NCI-H2081 treated with DMSO at 0.1 percent for 48 hours (cell line): ENCODE measurements at places on chromosomes 12 and 14.
A peak's percentile ranks its signal among the peaks of the same experiment; 100 is the strongest.

- DNase-seq = no peak
These were observed 63.6 kb downstream of the CHGA start for GRCh38 chr14:92986254-92987147.

- DNase-seq = peak; percentile 12
These were observed 59.2 kb upstream of the TSPAN8 start for GRCh38 chr12:71216725-71217579.

- no peak for DNase-seq
These were observed 297.7 kb upstream of the CLEC14A start for GRCh38 chr14:38553586-38553985.

GRCh38 chr12:6902448-6902847 is 2.2 kb upstream of the LRRC23 start:
- no peak for DNase-seq

DNA sequence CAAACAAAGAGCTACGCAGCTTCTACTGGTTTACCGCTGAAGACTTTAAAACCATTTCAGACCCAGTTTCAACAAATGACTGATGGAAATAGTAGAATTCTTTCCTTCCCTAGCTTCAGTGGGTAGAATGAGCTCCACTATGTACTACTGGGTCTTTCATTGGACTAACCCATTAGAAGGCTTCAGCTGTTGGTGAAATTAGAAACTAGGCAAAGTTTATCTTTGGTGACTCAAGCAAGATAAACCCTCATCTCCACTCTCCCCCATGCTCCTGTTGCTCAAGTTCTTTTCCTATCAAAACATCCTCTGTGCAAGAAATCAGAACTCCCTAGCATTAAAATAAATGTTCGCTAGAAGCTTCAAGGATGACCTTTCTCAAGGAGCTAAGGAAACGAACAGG is 159.2 kb downstream of the PAWR start:
- DNase-seq = no peak

DNA sequence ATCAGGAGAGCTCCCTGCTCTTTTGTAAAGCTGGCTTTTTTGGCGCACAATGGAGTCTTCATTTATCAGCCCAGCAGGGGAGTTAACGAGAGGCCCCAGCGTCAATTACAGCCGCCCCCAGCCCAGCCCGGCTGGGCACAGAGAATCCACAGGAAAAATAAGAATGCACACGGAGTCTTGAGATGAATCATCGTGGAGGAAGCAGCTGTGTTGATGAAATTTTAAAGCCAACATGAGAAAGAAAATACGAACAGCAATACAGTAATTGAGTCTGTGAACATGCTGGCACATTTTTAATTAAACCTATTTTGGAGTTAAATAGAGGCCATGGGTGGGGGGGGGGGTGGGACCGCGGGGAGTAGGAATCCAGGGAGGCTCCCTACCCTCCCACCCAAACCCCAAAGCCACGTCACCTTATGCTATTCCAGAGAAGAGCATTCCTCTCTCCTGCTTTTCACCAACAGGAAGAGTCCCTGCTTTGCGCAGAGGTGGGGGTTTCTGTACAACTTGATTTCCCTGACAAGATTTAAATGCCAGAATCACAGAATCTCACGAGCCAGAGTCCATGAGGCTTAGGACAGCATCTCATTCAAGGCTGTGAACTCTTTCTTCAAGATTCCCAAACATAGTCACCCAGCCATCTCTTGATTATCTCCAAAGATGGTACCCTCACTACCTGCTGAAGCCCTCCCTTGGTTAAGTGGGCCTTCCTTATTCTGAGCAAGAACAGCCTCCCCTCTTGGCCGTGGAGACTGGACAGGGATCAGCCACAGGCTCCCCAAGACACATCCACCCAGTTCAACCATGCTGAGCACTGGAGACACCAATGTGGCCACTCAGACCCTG is 50.3 kb downstream of the CCNK start:
- DNase-seq = no peak

GRCh38 chr14:98411154-98411553 is 860.8 kb downstream of the BCL11B start:
- no peak for DNase-seq

- DNase-seq = no peak
These were observed 137.0 kb downstream of the CRADD start for GRCh38 chr12:93813972-93814821.

GRCh38 chr14:105471297-105471821 is 3.3 kb upstream of the CRIP2 start:
- DNase-seq = no peak

- no peak for DNase-seq
These were observed 241.4 kb downstream of the PHLDA1 start for GRCh38 chr12:75790219-75790618.

DNA sequence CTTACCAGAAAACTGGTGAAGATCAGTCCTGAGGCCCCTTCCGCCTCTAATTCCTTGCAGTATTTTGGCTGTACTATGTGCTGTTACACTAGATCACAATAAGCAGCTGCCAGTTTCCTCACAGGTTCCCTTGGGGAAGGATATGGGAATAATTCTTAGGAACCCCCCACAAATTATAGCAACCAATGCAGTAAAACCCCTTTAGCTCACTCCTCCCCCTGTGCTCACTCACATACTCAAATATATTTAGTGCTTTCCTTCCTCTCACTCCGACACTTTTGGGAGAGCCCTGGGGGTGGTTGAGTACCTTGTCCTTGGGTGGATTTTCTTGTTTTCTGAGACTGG is 162.7 kb downstream of the ETV6 start:
- no peak for DNase-seq

- DNase-seq = no peak
These were observed 43.4 kb upstream of the AMN1 start for GRCh38 chr12:31772186-31772585.
